ENCODE measurements at places on chromosomes 11 and 22.

GRCh38 chr11:47797633-47798032, 30.5 kb upstream of the FNBP4 start:
- no peak for DNase-seq

DNA sequence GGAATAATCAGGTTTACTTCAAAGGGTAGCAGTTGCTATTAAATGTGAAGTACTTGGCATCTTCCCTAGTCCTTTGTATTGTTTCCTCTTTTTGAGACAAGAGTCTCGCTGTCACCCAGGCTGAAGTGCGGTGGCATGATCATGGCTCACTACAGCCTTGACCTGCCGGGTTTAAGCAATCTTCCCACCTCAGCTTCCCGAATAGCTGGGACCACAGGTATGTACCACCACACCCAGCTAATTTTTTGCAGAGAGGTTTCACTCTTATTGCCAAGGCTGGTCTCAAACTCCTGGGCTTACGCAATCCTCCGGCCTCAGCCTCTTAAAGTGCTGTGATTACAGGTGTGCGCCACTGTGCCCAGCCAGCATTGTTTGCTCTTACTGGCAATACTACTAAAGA, 36.2 kb upstream of the RAPSN start:
- DNase-seq, result no peak

DNA sequence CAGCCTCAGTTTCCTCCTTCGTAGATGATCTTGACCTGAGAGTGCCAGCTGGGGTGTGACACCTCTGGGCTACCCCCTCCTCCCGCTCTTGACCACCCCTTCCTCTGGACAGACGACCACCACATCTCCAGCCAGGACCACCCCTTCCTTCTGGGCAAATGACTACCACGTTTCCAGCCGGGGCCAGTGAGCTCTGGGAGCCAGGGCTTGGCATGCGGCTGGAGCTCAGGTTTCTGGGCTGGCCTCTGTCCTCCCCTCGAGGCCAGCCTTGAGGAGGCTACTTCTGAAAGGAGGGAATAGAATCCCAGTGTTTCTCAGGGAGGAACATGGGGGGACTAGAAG, 120.9 kb downstream of the KCNQ1OT1 start:
- no peak for DNase-seq

DNA sequence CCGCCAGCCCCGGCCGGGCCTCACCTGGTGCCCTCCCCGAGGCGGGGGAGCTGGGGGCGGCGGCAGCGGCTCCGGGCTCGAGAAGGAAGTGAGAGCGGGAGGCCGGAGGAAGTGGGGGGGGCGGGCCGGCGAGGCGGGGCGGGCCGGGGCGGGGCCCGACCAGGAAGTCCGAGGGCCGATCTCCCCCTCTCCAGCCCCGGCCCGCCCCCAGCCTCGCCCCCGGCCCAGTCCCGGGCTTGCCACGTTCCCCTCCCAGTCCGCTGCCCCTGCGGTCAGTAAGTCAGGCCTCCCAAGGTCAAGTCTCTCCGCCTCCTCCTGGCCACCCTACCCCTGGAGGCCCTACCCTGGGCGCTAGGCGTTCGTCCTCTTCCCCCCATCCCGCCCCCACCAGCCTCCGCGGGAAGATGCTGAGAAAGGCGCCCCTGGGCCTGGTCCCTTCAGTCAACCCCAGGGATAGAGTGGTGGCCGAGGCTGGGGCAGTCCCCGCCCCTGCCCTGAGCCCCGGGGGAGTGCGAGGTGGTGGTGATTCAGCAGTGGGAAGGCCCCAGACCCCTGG, at the start of gene RHOG:
Gene RHOG (minus strand): TSS at position 90 of the 556 bp plus-strand sequence. CDS start 12,821 bp downstream, outside the sequence.
- peak; percentile 30 for DNase-seq

- DNase-seq, result no peak
These were observed 17.8 kb downstream of the KCNQ1 start for GRCh38 chr11:2462543-2462985.

Data from COR-L47 (cell line).